T-helper 2 cell (primary cell): ENCODE measurements at places on chromosomes 3 and 15.

- no peak for DNase-seq
Observed at GRCh38 chr3:123445702-123446101, 3.2 kb downstream of the ADCY5 start.

DNA sequence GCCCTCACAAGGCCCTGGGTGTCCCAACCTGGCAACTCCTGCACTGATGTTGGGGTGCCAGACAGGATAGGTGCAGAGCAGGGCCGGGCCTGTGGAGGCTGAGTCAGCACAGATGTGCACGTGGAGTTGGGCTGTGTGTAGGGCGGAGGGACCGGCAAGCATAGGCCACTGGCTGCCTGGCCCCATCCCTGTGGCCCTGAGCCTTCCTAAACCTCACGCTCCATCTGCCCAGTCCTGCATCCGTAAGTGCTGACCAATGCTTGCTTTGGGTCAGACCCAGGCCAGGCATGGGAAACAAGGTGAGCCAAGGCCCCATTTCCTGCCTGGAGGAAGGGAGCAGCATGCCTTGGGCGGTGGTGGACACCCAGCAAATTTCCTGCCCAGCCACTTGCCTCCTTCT is 5.8 kb upstream of the IQSEC1 start:
- no peak for DNase-seq

GRCh38 chr3:20322085-20322484 is 136.1 kb upstream of the SGO1 start:
- no peak for DNase-seq

DNA sequence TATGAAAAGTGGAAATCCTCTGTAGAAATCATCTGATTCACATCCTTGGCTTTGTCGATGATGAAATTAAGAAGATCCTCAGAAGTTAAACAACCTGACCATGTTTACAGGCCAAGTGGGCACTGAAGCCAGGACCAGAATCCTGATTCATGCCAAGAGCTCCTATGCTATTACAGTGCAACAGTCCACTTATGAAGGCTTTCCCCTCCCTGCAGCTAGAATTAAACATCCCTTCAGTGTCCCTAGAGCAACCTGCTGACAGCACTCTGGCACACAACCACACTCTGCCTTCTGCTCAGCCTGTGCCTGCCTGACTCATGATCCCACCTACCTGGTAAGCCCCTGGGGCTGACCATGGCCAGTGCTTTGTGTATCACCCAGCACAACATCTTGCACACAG is 33.8 kb downstream of the TXNRD3 start:
- DNase-seq, result no peak

GRCh38 chr3:27594096-27594690 is 110.0 kb upstream of the SLC4A7 start:
- DNase-seq, result no peak

GRCh38 chr3:193348686-193349085 is 29.9 kb downstream of the ATP13A5 start:
- no peak for DNase-seq

DNA sequence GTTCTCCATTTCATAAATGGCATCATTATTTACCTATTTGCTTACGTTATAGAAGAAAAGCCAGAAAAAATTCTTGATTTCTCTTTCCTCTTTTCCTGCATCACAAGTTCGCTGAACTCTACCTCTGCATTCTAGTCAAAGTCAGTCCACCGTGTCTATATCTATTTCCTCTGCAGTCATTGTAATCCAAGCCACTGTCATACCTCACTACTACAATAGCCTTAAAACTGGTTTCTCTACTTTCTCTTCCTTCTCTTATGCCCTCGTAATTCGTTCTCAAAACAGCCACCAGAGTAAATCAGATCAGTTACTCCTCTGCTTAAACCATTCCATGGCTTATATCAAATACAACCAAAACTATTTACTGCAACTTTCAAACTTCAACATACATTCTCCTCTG is 13.4 kb upstream of the FAM81A start:
- no peak for DNase-seq

DNA sequence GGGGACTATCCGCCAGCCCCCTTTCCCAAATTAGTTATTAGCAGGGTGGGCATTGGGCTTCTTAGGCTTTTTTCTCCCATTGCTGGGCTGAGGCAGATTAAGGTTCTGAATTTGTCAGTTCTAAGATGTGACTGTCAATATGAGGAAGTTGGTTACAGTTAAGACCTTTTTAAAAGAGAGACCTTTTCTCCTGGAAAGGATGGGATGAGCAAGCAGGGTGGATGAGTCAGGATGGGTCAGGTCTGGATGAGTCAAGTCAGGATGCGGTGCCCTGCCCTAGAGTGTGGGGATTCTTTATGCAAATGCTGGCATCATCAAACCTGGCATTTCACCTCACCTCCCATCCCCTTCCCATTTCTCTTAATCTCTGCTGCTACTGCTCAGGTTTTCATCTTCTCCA is 1.9 kb downstream of the AEN start:
- no peak for DNase-seq

DNA sequence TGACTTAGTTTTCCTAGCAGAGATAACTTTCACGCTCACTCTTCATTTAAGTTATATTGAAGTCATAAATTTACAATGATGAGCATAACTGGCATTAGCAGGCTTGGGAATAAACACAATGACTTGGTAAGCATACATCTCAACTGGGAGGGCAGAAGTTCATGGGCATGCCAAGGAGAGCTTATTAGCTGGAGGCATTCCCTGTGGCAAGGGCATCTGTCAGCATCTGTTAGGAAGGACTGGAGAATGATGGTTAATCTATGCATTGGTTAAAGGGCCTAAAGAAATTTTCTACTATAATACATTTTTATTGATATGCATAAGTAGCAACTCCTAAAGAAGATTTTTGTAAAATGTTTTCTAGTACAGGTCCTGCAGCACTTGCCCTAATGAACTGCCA is 52.4 kb downstream of the NEK11 start:
- no peak for DNase-seq

DNA sequence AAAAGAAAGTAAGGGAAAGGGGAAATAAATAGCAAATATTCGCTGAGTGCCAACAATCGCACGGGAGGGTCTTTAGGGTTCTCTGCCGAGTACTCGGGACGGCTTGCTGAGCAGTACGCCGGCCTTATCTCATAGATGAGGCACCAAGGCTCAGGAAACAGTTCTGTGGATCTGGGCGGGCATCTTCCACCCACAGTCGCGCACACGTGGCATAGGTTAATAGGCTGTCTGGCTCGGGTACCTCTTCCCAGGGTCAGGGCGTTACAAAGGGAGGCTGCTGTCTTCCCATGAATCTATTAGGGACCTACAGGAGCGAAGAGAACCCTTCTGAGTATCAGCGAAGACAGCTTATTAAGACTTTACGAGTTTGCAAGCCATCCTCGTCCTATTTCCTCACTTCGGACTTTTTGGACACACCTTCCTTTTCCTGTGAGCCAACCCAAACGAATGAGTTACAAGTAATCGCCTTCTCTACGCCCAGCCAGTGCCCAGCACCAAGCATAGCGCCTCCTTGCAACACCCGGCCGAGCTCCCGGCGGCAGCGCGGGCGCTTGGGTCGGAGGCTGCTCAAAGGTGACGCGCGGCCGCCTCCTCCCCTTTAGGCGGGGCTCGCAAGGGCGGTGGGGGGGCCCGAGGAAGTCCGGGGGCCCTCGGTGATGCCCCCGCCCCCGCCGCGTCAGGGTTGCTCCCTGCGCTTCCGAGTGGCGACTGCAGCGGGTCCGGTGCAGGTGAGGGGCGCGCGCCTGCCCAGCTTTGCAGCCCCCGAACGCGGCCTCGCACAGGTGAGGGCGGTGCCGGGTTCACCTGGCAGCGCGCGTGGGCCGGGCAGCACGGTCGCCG is at the start of gene MCTP2:
Gene MCTP2, plus strand, starts transcription at position 679 of the 840 bp plus-strand sequence. CDS start 66,705 bp downstream, outside the sequence.
- peak; percentile 85 for DNase-seq

- DNase-seq, result no peak
Observed at GRCh38 chr3:44509393-44509921, 32.0 kb upstream of the ZNF445 start.

- no peak for DNase-seq
Observed at GRCh38 chr3:55320928-55321327, 166.2 kb downstream of the WNT5A start.

GRCh38 chr3:13194285-13195209 is 121.3 kb upstream of the IQSEC1 start:
- DNase-seq, result no peak

GRCh38 chr3:149494022-149494758 is 19.7 kb downstream of the TM4SF4 start:
- no peak for DNase-seq

DNA sequence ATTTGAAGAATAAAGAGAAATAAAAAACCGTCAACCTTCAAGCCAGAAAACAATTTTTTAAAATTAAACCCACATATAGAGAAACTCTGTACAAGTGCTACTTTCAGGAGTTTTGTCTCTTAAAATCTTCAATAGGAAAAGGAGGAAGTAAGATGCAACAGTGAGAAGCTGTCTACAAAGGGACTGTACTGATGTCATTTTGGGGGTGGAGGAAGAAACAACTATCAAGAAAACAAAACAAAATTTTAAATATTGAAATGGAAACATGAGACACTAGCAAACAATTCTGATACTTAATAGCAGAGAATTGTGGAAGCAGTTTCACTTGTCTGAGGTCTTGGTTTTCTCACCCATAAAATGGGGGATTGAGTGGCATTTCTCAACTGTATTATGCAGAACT is 84.4 kb downstream of the SLMAP start:
- DNase-seq, result no peak

GRCh38 chr3:111047042-111047441 is 24.6 kb upstream of the NECTIN3 start:
- no peak for DNase-seq

GRCh38 chr3:169659820-169660674 is 3.5 kb downstream of the MECOM start:
- no peak for DNase-seq

GRCh38 chr3:154758109-154758868 is 321.8 kb upstream of the MME start:
- DNase-seq, result no peak

GRCh38 chr3:53493963-53494791 is at the start of gene CACNA1D:
CACNA1D (plus strand) TSS chr3:53494611; CDS start chr3:53495167, 556 bp downstream.
- DNase-seq, result peak; percentile 37

DNA sequence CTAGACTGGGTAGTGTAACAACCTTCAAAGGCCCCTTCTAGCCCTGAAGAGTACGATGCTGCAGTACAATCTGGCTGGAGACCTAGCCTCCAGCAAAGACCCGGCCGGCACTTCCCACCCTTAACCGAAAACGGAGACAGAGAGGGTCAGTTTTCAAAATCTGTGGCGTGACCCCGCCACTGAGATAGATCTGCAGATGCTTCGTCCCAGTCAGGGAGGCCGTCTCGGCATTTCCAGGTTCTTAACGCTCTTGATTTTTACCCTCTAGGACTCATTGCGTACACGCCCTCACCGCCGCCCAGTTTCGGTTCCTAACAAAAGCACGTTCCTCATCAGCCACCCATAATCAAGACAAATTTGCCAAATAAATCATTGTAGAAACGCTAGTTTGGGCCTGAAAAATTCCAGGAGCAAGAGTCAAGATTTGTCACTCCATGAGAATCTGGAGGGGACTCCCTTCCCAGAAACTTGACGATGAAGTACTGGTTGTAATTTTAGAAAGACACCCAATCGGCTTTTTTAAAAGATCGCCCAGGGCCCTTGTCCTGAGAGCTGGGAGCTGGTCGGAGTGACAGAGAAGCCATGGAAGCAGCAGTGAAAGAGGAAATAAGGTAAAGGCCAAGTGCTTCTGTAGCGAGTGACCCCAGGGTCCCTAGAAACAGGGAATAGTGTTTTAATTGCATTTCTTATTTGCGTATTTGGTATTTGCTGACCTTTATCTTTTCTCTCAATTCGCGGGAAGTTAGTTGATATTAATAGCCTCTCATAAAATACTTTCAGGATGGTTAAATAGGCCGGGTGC is 868 bp upstream of the TMEM87A start:
- peak; percentile 84 for DNase-seq

GRCh38 chr15:99478977-99479376 is 86.8 kb upstream of the MEF2A start:
- DNase-seq, result no peak

DNA sequence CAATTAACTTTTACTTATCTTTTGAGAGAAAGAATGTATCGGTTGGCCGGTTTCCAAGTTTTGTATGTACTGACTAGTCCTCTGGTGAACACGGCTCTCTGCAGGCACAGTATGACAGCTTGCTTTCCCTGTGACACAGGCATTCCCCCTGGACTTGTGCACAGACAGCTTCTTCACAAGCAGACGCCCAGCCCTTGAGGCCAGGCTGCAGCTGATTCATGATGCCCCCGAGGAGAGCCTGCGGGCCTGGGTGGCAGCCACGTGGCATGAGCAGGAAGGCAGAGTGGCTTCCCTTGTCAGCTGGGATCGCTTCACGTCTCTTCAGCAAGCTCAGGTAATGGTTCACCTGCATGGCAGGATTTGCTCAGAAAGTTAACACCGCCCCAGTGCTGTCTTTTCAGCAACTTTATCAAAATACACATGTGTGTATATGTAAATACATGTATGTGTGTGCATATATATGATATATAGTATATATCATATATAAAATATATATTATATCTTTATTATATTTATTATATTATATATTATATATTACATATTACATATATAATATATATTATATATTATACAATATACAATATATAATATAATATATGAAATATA is 25.5 kb downstream of the FAN1 start:
- no peak for DNase-seq

GRCh38 chr3:123347205-123347604 is 101.7 kb downstream of the ADCY5 start:
- no peak for DNase-seq

GRCh38 chr3:123282461-123282860 is 80.7 kb downstream of the SEC22A start:
- DNase-seq, result no peak

DNA sequence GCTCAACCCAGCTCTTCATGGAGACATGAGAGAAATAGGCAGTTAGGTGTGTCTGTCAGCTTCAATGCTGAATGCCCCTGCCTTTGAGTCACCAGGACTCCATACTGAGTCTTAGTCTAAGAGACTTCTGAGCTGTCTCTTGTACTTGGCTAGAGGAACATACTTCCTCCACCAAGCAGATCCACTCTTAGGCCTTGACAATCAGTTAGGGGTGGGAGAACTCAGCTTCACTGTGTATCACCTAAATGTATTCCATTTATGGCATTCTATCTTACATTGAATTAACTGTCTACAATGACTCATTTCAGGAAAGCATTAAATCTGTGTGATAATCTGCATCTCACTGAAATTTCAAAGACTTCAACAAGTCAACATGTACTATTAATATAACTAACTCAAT is 66.0 kb downstream of the STAC start:
- no peak for DNase-seq
